ENCODE measurements at places on chromosomes 5 and 9.
A peak's percentile ranks its signal among the peaks of the same experiment; 100 is the strongest.

GRCh38 chr5:90519081-90519480, 10.3 kb downstream of the LYSMD3 start:
- ATAC-seq, result no peak

DNA sequence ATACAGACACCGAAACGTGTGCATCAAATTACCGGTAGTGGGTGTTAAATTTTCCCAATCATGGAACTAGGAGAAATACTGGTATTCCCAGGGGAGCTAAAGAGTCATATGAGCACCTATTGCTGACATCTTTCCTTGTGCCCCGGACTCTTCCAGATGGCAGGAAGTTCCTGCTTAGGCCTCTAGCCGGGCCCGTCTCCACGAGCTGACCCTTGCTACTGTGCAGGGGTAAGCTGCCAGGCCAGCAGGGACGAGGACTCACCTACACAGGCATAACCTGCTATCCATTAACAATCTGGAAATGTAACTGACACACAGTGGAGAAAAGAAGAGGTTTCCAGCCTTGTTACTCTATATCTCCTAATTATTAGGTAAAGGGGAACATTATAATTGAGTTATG, 16.2 kb upstream of the SSBP2 start:
- ATAC-seq, result no peak

DNA sequence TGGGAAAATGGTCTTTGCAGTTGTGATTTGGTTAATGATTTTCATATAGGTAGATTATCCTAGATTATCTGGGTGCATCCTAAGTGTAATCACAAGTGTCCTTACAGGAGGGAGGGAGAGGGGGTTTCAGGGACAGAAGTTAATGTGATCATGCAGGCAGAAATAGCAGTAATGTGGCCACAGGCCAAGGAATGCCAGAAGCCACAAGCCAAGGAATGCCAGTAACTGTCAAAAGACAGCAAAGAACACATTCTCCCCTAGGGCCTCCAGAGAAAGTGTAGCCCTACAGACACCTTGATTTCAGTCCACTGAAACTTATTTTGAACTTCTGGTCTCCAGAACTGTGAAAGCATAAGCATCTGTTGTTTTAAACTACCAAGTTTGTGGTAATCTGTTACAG, 2074.5 kb downstream of the MAT2B start:
- no peak for ATAC-seq

GRCh38 chr9:97271292-97271691, 36.2 kb upstream of the CCDC180 start:
- ATAC-seq, result no peak

DNA sequence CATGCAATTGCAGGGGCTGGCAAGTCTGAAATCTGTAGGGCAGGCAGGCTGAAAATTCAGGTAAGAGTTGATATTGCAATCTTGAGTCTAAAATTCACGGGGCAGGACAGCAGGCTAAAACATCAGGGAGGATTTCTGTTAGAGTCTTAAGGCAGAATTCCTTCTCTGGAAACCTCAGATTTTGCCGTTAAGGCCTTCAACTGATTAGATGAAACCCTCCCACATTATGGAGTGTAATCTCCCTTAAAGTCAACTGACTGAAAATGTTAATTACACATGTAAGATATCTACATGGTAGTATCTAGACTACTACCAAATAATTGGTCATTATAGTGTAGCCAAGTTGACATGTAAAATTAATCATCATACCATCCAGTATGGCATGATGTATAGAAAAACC, 3.1 kb upstream of the ZNF169 start:
- no peak for ATAC-seq

DNA sequence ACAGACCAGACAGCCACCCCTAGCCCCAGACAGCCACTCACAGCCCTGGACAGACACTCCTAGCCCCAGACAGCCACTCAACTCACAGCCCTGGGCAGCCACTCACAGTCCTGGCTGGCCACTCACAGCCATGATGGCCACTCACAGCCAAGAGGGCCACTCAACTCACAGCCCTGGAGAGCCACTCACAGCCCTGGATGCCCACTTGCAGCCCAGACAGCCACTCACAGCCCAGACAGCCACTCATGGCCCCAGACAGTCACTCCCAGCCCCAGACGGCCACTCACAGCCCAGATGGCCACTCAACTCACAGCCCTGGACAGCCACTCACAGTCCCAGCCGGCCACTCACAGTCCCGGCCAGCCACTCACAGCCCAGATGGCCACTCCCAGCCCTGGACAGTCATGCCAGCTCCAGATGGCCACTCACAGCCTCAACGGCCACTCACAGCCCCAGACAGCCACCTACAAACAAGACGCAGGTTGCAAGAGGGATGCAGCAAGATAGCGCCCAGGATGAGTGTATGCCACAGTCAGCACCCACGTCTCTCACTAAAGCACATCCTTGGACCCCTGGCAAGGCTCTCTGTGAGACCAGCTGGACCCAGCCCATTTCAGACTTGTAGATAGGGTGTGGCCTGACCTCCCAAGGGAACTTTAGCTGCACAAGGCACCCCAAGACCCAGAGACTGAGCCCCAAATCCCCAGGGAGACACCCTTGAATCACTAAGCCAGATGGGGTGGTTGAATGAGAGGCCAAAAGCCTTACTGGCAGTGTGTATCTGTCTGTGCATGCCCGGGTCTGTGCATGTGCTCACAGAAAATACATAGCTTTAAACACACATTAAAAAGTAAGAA, 22.4 kb downstream of the ZDHHC11B start:
- no peak for ATAC-seq

DNA sequence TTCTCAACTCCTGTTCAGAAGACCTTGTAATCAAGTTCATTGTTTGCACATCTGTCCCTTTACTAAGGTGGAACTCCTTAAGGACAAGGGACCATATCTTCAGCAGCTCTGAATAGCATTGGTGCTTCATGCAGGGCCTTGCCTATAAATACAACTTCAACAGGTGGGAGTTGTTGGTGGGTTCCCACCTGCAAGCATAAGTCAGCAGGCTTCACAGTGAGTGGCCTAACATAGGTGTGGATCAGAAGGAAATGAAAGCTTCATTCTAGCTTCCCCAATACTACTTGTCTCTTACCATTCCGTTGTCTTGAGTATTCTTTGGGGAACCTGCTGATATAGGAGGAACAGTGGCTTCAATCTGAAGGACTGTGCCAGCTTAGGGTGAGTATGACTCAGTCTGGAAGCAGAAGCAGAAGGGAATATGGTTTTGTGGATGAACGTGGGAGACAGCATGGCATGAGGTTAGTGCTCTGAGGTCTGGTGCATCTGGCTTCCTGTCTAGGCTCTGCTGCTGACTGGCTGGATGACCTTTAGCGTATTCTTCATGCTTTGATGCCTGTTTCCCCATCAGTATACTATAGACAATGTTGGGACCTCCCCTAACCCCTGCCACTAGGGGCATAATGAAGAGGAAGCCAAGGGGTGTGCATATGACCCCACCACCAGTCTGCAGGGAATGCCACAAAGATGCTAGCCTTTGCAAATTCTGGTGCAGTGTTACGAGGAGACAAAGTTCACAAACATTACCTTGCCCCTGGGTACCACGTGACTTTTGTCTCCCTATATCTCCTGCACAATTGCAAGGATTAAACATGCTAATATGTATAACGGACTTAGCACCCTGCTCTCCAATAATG, 192.3 kb downstream of the PALM2AKAP2 start:
- peak; percentile 84 for ATAC-seq

DNA sequence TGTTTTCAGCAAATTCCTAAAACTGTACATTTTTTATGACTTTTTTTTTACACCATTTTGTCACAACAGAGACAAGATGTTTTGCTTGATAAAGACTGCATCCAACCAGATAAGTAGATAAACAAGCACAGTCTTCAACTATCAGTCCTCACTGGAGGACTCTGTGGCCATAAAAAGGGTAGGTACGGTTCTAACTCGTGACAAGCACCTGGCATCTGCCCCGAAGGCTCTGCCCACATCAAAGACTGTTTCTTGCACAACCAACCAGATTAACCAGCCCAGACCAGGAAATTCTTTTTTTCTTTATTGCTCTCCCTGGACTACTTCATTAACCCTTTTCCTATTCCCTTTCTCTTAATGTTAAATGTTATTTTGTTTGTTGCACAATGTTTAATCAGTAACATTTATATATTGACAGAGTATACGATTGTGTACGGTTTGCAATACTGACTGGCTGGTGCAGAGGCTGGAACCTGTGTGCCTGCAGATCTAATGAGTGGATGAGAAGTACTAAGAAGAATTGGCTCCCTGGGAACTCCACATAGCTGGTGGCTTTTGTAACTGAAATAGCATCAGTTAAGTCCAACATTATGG, 74.1 kb downstream of the SERINC5 start:
- peak; percentile 74 for ATAC-seq

- no peak for ATAC-seq
Measured at GRCh38 chr5:3778000-3778550, 182.4 kb downstream of the IRX1 start.

- ATAC-seq, result no peak
Measured at GRCh38 chr9:114450181-114450580, 55.1 kb downstream of the WHRN start.

DNA sequence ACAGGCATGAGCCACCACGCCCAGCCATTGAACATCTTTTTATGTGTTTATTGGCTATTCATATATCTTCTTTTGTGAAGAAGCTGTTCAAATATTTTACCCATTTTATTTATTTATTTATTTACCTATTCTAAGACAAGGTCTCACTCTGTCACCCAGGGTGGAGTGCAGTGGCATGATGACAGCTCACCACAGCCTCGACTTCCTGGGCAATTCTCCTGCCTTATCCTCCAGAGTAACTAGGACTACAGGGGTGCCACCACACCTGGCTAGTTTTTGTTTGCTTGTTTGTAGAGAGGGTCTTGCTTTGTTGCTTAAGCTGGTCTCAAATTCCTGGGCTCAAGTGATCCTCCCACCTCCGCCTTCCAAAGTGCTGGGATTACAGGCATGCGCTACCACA, 33.5 kb downstream of the NAIF1 start:
- no peak for ATAC-seq

DNA sequence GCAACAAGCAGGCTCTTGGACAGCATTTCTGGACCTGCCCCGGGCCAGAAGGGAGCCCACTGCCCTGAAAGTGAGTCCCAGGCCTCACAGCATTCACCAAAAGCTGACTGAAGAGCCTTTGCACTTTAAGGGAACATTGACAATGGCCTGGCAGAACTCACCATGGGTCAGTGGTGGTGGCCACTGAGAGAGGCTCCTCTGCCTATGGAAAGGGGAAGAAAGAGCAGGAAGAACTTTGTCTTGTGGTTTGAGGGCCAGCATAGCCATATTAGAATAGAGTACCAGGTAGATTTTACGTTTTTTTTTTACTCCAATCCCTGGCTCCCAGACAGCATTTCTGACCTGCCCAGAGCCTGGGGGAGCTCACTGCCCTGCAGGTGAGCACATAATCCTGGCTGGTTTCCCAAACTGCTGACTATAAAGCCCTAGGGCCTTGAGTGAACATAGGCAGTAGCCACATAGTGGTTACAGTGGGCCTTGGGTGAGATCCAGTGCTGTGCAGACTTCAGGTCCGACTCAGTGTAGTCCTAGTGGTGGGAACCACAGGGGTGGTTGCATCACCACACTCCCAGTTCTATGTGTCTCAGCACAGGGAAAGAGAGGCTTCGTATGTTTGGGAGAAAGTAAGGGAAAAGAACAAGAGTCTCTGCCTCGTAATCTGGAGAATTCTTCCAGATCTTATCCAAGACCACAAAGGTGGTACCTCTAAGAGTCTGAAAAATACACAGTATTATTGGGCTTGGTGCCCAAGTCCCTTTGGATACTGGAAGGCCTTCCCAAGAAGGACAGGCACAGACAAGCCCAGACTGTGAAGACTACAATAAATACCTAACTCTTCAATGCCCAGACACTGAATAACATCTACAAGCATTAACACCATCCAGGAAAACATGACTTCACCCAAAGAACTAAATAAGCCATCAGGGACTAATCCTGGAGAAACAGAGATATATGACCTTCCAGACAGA, 89.5 kb downstream of the TSSK1B start:
- no peak for ATAC-seq

DNA sequence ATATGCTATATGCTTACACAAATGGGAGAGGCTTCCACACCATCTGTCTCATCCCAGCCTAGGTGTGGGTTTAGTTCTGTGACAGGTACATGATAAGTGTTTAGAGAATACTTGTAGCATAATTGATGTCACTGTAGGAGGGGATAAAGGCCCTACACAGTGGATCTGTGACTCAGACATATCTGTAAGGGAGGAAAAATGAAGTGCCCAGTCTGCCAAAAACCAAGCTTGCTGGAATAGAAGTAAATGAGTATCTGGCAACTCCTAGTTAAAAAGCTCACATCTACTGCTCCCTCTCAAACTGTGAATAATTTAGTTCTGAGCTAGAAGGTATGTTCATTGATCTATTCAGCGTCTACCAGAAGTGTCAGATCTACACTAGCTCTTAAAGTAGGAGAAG, 38.9 kb upstream of the FAM174A start:
- ATAC-seq, result no peak

DNA sequence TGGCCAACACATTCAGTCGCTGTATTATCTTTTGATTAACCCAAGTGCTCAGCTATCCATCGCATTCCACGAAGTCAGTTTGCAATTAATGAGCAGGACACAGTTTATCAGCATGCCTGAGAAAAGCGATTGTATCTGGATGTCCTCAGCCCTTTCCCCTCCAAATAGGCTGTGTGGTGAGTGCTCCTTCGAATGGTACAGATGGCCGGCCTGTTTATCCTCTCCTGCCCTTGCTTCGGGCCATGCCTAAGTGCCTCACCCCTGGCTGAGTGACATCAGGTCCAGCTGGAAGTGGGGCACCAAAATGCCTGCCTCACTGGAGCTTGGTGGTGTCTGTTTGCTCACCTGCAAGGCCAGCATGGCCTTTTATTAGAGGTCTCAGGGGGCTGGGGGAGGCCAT, 317.3 kb downstream of the GADD45G start:
- ATAC-seq, result no peak

DNA sequence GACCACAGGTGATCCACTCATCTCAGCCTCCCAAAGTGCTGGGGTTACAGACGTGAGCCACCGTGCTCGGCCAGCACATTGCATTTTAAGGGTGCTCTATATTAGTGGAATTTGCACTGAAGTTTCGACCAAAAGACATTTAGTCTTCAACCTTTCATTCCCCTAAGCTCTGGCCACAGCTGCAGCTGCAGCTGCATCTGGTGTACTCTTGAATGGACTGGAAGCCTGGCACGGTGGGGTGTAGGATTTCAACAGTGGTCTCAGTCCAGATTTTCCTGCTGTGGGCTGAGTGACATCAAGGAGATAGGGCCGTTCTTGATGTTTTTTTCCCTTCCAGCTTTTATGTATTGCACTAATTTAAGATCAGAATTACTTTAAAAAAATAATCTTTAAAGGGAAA, 255.2 kb downstream of the PDZD2 start:
- no peak for ATAC-seq

DNA sequence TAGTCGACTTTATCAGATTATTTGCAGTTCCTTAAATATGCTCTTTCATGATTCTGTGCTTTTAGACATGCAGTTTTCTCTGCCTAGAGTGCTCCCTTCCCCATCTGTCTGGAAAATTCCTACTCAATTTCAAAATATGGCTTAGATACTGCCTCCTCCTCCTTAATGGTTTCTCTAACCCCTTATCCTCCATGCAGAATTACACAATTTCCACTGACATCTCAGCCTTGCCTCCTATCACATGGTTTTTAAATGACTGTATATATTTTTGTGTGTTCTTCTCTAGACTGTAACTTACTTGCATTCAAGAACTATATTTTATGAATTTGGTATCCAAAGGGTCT, 85.2 kb downstream of the SLC44A1 start:
- no peak for ATAC-seq

GRCh38 chr5:150144879-150145278, 10.8 kb downstream of the PDGFRB start:
- ATAC-seq, result no peak

All from stimulated activated memory B cell treated with anti-CD40 and anti-IgM and Interleukin-4, amounts not matched to agents 10 μg/mL and 1 μg/mL and 100 μg/mL, for 72 hours (primary cell).